ENCODE measurements at places on chromosomes 16 and 17. TPM values are rescaled to one million over a fixed set of nuclear protein-coding genes. Genes with fewer than 3 reads are reported as not detected.

DNA sequence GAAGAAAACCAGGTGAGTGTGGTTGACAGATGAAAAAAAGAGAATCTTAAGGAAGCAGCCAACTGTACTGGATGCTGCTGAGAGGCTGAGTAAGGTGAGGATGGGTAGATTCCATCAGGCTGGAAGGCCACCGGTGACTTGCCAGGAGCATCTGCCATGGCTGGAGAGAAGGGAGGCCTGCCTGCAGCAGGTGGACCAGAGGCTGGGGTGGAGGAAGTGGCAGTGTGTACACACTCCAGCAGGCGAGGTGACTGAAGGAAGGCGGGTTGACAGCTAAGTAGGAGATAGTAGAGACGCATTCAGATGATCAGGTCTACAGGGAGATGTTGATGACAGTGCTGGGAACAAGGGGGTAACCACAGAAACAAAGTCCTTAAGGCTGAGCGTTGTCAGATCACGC lies 69.5 kb downstream of the USP43 start:
- DNase-seq = no peak
- H3K4me3 ChIP-seq = no peak overlapping the region
- no peak overlapping the region for H3K27ac ChIP-seq
- H3K4me1 ChIP-seq = no peaks in the 10 kb centered on the region

SPIRE2 gene
- 13.3 TPM for total RNA-seq

SPECC1 gene
- total RNA-seq = 6.9 TPM

- no peaks in the 10 kb centered on the region for H3K27me3 ChIP-seq
- peaks cover 19% of the 10 kb centered on the region for H3K36me3 ChIP-seq
- no peak overlapping the region for H3K4me3 ChIP-seq
- DNase-seq = no peak
- no peaks in the 10 kb centered on the region for H3K4me1 ChIP-seq
- no peak overlapping the region for H3K27ac ChIP-seq
These were observed 27.5 kb upstream of the CDH15 start for GRCh38 chr16:89143911-89144675.

KRTAP1-5 gene
- total RNA-seq = not detected

GRAPL gene
- total RNA-seq = not detected

GPR179 gene
- 0.07 TPM for total RNA-seq

- no peaks in the 10 kb centered on the region for H3K27me3 ChIP-seq
- no peaks in the 10 kb centered on the region for H3K4me1 ChIP-seq
- H3K27ac ChIP-seq = no peak overlapping the region
- DNase-seq = no peak
These were observed 95.3 kb downstream of the BMERB1 start for GRCh38 chr16:15529673-15530072.

GRCh38 chr17:52470553-52470952 lies 312.0 kb upstream of the CA10 start:
- H3K27me3 ChIP-seq = no peaks in the 10 kb centered on the region
- no peak for DNase-seq
- no peak overlapping the region for H3K4me3 ChIP-seq
- H3K4me1 ChIP-seq = no peaks in the 10 kb centered on the region
- no peaks in the 10 kb centered on the region for H3K36me3 ChIP-seq
- no peak overlapping the region for H3K27ac ChIP-seq

CCL17 gene
- not detected for total RNA-seq

GRCh38 chr16:81232740-81233367 lies 5.6 kb upstream of the BCO1 start:
- no peaks in the 10 kb centered on the region for H3K36me3 ChIP-seq
- no peak overlapping the region for H3K4me3 ChIP-seq
- DNase-seq = no peak
- H3K27ac ChIP-seq = no peak overlapping the region

DNA sequence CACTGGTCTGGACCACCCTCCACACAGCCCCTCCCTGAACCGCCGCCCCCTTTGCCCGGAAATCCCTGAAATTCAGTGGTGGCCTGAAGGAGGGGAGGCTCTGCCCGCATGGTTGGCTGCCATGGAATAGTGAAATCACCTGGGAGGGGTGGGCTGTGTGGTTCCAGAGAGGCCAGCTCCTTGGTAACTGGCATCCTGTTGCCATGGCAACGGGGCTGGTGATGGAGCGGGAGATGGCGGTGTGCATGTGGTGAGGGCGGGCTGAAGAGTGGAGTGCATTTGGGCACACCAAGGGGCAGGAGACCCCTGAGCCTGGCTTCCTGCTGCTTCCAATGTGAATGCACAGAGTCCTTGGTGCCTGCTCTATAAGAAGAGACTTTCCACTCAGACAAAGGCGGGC lies 2.4 kb downstream of the EFNB3 start:
- H3K4me1 ChIP-seq = peaks cover 11% of the 10 kb centered on the region
- peaks cover 8% of the 10 kb centered on the region for H3K27me3 ChIP-seq

PLD2 gene
- total RNA-seq = 13.4 TPM

ZNF263 gene
- total RNA-seq = 40.3 TPM

- no peaks in the 10 kb centered on the region for H3K27me3 ChIP-seq
- no peak overlapping the region for H3K4me3 ChIP-seq
- H3K4me1 ChIP-seq = peaks cover 12% of the 10 kb centered on the region
- no peak overlapping the region for H3K27ac ChIP-seq
These were observed 21.7 kb downstream of the ACSF3 start for GRCh38 chr16:89115216-89115861.

DNA sequence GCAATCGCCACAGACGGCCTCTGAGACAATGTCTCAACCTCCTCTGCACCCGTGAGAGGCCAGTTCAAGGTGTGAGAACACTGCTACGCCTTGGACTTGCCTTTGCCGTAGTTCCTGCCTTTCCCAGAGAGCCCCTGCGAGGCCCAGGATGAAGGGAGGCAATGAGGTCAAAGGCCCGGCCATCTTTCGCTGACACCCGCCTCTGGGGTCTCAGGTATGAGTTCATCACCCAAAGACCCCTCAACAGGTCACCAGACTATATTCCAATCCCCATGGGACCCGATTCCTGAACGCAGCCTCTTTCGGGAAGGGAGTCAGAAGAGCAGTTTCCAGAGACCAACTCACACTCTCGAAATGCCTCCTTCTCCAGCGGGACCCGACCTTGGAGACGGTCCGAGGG lies 573.5 kb downstream of the KCNJ18 start:
- H3K27me3 ChIP-seq = no peaks in the 10 kb centered on the region
- H3K27ac ChIP-seq = no peak overlapping the region
- H3K36me3 ChIP-seq = no peaks in the 10 kb centered on the region
- H3K4me3 ChIP-seq = no peak overlapping the region
- DNase-seq = no peak

DNA sequence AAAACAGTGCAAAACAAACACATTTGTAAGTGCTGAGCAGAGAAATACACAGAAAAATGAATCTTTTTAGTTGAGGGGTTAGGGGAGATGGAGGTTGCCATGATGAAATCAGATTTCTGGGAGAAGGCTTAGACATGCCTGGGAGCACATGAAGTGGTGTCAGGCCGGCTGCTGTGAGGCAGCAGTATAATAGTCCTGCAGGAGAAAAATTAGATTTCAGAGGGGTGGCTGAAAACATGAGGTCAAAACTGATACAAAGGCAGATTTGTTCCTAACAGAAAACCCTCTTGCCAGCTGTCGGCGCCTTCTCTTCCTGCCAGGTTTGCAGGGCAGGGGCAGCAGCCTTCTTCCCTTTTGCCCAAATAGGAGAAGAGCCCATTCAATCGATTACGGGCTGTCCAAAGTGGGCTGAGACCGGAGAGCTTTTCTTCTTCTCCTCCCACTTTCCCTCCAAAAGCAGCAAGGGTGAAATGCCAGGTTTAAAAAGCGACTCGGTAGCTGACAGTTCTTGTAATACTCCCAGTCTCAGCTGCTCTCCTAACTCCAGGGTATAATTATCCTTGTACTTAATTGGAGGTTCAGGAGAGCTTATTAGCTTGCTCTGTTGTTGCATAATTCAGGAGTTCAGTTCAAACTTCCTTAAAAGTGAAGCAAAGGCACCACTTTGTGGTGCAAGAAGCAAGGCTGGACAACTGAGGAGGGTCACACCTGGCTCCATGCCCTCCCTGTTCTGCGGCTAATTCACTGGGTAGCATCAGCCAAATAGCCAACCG lies 80.0 kb downstream of the PCTP start:
- no peaks in the 10 kb centered on the region for H3K4me1 ChIP-seq
- H3K36me3 ChIP-seq = no peaks in the 10 kb centered on the region
- no peak overlapping the region for H3K4me3 ChIP-seq
- no peak for DNase-seq

RAB26 gene
- total RNA-seq = 0.86 TPM

DNA sequence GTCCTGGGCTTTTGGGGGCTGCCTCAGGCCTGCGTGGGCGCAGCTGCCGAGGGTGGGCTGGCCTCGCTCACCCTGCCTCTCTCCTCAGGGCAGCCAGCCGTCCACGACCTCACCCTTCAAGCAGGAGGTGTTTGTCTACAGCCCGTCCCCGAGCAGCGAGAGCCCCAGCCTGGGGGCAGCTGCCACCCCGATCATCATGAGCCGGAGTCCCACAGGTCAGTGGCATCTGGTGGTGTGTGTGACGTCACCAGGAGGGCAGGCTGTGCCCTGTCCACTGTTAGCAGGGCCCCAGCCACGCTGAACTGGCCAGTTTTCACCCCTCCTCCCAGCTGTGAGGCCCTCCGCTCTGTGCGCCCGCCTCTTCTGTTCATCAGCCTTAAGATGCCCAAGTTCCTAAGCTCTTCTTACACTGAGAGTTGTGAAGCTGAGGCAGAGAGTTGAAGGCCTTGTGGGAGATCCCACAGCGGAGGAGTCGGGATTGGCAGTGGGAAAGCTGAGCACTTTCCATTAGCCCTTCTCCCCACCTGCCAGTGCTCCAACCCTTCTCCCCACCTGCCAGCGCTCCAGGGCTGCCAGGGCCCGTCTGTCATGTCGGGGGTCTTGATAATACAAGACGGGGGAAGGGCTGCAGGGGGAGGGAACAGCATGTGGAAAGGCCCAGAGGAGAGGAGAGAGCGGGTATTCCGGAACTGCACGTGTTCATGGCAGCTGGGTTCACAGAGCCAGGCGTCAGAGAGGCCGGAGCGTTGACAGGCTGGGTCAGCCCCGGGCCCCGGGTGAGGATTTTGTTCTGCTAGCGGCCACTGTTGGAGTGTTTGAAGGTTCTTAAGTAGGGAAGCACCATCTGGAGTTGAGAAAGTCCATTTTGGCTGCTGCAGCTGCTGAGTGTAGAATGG lies 36.3 kb downstream of the OR1D5 start:
- H3K27ac ChIP-seq = no peak overlapping the region
- H3K4me3 ChIP-seq = no peak overlapping the region
- H3K27me3 ChIP-seq = no peaks in the 10 kb centered on the region
- DNase-seq = no peak

GRCh38 chr16:87812200-87812656 lies 46.4 kb upstream of the KLHDC4 start:
- H3K27me3 ChIP-seq = no peaks in the 10 kb centered on the region
- no peak overlapping the region for H3K27ac ChIP-seq
- H3K36me3 ChIP-seq = no peaks in the 10 kb centered on the region
- peaks cover 72% of the 10 kb centered on the region for H3K4me1 ChIP-seq
- peak; percentile 68 for DNase-seq
- no peak overlapping the region for H3K4me3 ChIP-seq

TSPOAP1 gene
- total RNA-seq = not detected

DNA sequence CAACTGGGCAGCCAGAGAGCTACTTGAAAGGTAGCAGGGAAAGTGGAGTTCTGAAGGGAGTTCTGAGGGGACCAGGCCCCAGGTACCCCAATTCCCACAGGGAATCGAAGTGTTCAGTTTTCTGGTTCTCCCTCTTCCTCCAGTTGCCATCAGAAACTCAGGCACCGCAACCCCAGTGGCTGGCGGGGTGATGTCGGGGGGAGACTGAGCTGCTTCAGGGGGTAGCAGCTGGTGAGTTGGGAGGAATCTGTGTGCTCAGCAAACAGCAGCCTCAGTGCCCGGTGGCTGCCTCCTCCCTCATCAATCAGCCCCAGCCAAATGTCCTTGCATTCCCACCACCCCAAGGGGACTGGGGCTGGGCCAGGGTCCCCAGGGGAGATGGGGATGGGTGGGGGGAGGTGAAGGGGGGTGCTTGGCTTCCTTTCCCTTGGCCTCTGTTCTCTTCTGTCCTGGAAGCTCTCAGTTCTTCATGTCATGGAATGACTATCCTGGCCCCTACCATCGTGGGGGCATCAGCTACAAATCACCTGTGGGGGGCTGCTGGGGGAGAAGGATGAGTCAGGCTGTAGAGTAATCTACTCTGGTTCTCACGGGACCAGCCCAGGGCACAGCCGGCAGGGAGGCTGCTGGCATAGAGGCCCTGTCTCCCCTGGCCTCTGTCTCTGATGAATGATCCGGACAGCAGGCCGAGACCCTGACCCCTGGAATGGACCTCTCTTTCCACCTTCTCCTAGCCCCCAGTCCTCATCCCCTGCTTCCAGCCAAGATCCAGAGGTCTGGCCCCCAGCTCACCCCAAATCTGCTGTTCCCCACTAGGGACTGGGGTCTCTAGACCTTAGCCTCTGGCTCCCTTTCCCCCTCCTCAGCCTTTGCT lies 2.6 kb upstream of the DNAH2 start:
- no peaks in the 10 kb centered on the region for H3K36me3 ChIP-seq
- H3K4me1 ChIP-seq = peaks cover 31% of the 10 kb centered on the region
- H3K27me3 ChIP-seq = peaks cover 9% of the 10 kb centered on the region
- no peak overlapping the region for H3K27ac ChIP-seq

- no peaks in the 10 kb centered on the region for H3K4me1 ChIP-seq
- H3K36me3 ChIP-seq = no peaks in the 10 kb centered on the region
- H3K4me3 ChIP-seq = no peak overlapping the region
These were observed 15.8 kb downstream of the GP2 start for GRCh38 chr16:20311548-20311947.

- H3K4me3 ChIP-seq = no peak overlapping the region
- H3K4me1 ChIP-seq = peaks cover 64% of the 10 kb centered on the region
- no peaks in the 10 kb centered on the region for H3K27me3 ChIP-seq
- H3K27ac ChIP-seq = no peak overlapping the region
- peaks cover 33% of the 10 kb centered on the region for H3K36me3 ChIP-seq
These were observed 5.6 kb downstream of the WSB1 start for GRCh38 chr17:27299384-27300049.

NPIPA8 gene
- total RNA-seq = 0.24 TPM

DNA sequence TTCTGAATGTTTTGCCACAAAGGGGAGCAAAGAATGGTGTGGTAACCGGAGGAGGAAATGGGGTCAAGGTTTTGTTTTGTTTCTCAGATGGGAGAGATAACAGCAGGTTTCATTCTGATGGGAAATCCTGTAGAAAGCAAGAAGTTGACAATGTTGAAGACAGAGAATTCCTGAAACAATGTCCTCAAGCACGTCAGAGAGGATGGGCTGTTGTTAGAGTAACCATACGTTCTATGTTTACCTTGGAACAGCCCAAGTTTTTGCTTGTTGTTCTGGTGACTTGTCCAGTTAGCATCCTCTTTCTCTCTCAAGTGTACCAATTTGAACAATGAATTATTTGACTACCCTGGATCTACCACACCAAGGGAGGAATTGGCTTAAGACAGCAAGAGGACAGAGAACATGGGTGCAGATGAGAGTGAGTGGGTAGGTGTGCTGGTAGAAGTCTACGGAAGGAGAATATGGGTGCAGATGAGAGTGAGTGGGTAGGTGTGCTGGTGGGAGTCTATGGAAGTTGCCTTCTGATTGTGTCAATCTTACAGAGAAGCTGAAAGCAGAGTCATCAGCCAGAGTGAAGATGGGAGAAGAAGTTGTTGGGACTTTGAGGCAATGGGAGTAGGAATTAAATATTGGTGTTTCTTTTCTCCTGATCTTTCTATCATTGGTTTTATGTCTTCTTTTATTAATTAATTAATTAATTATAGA lies 14.8 kb upstream of the NSRP1 start:
- no peaks in the 10 kb centered on the region for H3K36me3 ChIP-seq
- H3K27ac ChIP-seq = no peak overlapping the region
- no peaks in the 10 kb centered on the region for H3K27me3 ChIP-seq
- H3K4me1 ChIP-seq = peaks cover 21% of the 10 kb centered on the region
